ENCODE measurements at places on chromosomes 5 and 9.

- DNase-seq: peak; percentile 87
These were observed 92.6 kb downstream of the DPYSL3 start for GRCh38 chr5:147417135-147417813.

DNA sequence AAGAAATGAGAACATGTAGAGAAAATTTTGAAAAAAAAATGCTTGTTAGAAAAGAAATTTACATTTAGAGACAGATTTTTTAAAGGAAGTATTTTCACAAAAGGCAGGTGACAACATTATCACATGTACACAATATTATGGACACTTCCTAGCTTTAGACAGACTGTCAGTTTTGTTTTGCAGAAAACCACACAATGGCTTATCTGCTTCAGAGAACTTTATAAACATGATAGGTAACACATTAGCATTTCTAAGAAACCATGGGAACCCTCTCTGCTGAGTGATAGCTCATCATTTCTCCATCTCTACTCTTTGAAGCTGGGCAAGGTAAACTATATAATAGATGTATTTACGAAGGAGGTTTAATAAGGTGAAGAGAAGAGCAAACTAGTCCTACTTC, 25.6 kb downstream of the POU5F2 start:
- DNase-seq: no peak

GRCh38 chr9:101337237-101337636, 47.6 kb downstream of the BAAT start:
- no peak for DNase-seq

DNA sequence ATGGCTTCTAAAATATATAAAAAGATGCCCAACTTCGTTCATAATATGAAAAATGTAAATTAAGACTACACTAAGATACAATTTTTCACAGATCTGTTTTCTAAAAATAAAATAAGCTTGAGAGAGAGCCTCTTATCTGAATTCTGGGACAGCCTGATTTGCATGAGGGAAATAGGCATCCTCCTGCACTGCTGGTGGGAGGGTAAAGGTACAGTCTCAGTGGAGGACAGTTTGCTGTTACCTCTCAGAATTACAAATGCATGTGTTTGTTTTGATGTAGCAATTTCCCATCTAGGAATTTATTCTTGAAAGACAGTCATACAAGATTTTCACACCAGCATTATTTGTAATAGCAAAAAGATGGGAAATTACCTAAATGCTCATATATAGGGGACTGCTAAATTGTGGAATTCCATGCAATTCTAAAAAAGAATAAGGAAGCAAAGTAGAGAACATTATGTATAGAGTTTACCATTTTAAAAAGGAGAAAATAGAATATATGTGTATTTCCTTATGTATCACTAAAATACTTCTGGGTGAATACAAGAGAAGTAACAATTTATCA, 75.7 kb downstream of the ZSWIM6 start:
- DNase-seq: no peak

GRCh38 chr9:113572076-113572861, 108.7 kb downstream of the RGS3 start:
- DNase-seq: no peak

DNA sequence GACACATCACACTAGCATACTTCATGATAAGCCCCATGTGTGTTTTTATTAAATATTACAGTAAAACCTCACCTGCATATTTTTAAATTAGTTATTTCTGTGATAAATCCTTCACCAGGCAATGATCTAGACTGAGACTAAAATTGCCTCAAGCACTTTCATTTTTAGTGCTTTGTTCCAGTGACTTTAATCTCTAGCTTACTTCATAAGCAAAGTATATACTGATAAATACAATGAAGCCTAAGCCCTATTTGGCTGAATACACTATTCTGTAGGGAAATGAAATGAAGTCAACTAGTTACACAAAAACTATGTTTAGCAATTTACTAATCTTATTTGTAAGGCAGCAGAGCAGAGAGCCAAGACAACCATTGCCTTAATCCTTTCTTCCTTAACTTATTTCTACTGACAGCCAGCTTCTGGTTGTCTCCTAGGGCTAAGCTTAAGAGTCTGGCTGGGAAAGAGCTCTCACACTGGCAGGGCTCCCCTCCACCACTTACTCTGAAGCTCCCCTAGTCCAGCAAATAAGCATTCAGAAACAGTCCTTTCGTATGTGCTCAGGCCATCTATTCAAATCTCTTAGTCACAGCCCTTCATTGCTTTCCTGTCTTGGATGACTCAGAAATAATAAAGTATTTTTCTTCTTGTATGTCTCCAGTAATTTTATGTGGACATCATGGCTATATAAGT, 31.4 kb upstream of the MTAP start:
- DNase-seq: no peak

- DNase-seq: no peak
These were observed 187.7 kb downstream of the ENC1 start for GRCh38 chr5:74452856-74453255.

- DNase-seq: no peak
These were observed 12.7 kb upstream of the TMEM174 start for GRCh38 chr5:73160239-73160671.

DNA sequence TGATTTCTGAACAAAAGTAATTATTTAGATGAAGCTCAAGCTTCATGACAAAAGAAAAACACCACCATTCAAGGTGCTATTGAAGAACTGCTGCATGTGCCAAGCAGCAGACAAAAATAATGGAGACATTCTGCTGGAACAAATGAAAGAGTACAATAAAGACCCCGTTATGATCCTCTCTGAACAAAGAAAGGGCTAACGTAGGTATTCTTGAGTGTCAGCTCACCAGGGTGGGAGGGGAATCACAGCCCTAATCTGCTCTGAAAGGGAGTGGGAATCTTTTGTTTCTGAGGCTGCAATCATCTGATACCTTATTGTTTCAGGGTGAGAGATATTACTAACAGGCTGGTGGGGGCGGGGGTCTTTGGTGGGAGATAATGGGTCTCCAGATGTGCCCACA, 15.4 kb downstream of the CEMIP2 start:
- no peak for DNase-seq

- DNase-seq: no peak
These were observed 9.8 kb upstream of the EXOC3 start for GRCh38 chr5:432928-433791.

- no peak for DNase-seq
These were observed 65.7 kb downstream of the IRX2 start for GRCh38 chr5:2685651-2686272.

GRCh38 chr5:88236866-88237642, 31.6 kb downstream of the TMEM161B start:
- DNase-seq: no peak

DNA sequence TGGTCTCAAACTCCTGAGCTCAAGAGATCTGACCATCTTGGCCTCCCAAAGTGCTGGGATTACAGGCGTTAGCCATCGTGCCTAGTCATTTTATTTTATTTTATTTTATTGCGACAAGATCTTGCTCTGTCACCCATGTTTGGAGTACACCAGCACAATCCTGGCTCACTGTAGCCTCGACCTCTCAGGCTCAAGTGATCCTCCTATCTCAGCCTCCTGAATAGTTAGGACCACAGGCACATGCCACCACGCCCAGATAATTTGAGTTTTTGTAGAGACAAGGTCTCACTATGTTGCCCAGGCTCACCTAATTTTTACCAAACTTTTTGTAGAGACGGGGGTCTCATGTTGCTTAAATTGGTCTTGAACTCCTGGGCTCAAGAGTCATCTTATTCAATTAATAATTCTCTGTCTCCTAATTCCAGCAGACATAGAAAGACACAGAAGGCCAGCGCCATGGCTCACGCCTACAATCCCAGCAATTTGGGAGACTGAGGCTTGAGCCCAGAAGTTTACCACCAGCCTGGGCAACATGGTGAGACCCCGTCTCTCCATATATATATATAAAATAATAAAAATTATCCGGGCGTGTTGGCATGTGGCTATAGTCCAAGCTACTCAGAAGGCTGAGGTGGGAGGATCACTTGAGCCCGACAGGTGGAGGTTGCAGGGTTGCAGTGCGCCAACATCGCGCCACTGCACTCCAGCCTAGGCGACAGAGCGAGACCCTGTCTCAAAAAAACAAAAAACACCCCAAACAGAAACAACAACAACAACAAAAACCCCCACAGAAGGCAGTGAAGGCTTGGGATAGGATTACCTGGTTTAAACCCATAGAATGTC, 1.0 kb upstream of the UBAP1 start:
- peak; percentile 29 for DNase-seq

GRCh38 chr9:14661421-14662059, 31.7 kb downstream of the ZDHHC21 start:
- peak; percentile 43 for DNase-seq

- peak; percentile 51 for DNase-seq
These were observed 18.9 kb upstream of the VLDLR start for GRCh38 chr9:2602704-2603116.

DNA sequence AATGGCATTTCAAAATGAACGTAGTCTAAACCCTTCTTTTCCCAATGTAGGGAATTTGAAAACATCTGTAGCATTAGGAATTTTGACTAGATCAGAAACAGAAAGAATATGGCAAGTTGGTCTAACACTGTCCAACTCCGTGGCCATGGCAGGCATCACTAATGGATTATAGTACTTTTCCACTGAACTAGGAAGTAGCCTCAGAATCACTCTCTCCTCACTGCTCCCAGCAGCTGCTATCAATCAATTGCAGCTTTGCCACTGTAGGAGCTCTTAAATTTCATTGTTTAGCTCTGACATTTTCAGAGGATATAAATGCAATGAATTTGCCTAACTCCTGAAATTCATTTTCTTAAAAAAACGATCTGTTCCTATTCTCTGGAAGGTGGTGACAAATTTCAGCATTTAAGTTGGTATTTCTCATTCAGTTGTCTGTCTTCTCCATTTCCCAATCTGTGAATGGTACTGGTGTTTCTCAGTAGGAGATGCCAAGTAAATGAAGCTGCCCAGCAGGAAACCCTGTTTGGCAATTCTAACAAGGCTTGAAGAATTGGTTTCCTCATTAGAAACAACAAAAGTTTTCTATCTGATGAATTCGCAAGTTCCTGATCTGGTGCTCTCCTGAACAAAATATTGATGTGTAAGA, 64.7 kb downstream of the TLR4 start:
- no peak for DNase-seq

DNA sequence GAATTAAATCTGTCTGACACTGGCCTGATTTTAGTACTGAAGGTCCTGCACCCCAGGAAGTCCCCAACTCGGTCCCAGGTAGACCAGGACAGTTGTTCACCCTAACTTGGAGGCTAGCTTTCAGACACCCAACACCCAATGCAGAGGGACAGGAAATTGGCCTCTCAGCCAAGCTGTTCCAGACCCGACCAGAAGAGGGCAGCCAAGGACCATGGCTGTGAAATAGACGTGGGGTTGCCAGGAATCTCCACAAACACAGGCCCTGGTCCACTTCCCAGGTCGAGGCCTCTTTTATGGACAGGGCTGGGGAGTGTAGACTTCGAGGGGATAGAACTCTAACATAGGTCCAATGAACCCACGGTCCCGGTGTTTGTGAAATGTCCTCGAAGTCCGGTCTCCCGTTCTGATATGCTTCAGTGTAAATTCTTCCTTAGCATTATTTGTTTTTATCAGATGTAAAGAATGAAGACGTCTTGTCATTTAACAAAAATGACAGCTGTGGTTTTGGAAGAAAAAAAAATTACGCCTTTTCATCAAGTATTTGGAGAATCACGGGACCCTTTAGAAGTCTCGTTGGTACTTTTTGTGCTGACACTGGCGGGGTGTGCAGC, 260.3 kb upstream of the ADAMTS16 start:
- DNase-seq: peak; percentile 47

Data from NCI-H1417 (cell line).